Fibroblast of skin of back (primary cell): ENCODE measurements at places on chromosomes 7 and 10.
A peak's percentile ranks its signal among the peaks of the same experiment; 100 is the strongest.

- DNase-seq: no peak
These were observed 33.0 kb upstream of the NOBOX start for GRCh38 chr7:144436500-144436899.

DNA sequence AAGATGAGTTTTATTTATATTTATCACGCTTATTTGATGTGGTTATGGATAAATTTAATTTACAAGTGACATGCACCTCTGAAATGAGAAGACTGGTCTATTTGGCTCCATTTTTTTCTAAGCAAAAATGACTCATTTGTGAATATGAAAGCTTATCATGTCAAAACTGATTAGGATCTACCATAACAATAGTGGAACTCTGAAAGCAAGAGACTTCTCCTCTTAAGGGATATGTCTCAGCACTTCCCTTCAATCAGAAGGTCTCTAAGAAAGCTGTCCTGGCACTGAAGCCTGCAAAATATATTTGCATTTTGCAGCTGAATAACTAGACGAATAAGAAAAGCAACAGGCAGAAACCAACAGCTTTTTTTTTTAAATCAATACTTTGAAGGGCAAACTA is 12.7 kb downstream of the FAS start:
- DNase-seq: no peak

DNA sequence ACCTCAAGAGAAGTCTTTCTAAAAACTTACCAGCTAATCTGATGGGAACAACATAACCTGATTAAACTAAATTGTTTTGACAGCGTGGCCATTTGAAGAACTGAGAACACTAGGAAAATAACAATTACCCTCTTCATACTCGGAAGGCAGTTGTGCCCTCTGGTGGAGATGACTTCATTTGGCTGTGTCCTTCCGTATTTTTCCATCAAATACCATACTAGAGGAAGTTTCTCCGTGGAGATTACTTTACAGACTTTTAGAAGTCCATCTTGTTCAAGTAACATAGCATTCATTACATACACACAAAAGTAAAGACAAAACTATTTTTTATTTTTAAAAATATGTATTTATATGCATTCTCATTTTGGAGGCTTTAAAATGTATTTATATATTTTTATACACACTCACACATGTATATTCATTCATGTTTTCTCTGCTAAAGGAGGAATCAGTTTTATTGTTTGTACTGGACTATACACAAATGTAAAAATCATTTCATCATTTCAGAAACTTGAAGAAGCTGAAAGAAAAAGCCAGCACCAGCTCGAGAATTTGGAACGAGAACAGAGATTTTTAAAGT is 25.2 kb downstream of the SMNDC1 start:
- peak; percentile 66 for DNase-seq

GRCh38 chr10:95246582-95247051 is 44.2 kb downstream of the PDLIM1 start:
- peak; percentile 73 for DNase-seq

DNA sequence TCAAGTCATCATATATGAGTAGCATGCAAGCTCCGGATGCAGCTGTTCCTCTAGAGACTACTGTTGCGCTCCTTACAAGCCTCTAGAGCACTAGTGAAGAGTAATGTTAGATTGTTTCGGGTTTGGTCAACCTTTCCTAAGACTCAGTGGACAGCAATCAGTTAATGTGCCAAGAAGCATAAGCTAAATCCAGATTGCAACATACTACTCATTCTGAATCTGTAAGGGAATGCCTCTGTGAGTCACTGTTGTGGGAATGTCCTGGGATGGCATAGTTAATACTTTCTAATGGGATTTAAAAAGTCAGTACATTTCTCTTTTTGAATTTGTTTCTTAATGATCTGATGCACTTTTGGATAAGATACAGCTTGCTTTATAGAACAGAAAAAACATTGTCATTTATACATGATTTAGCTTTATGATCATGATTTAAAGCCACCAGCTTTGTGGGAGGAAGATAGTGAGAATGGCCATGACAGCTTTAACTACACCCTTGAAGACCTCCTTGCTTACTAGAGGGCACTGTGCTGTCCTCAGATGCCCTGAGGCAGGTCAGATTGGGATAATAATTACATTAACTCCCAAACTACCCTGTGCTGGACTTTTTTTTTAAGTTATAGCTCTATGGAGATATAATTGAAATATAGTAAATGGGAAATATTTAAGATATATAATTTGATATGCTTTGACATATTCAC is 138.4 kb downstream of the SDK1 start:
- DNase-seq: peak; percentile 95

GRCh38 chr10:24650669-24651391 is 72.9 kb downstream of the ARHGAP21 start:
- no peak for DNase-seq

DNA sequence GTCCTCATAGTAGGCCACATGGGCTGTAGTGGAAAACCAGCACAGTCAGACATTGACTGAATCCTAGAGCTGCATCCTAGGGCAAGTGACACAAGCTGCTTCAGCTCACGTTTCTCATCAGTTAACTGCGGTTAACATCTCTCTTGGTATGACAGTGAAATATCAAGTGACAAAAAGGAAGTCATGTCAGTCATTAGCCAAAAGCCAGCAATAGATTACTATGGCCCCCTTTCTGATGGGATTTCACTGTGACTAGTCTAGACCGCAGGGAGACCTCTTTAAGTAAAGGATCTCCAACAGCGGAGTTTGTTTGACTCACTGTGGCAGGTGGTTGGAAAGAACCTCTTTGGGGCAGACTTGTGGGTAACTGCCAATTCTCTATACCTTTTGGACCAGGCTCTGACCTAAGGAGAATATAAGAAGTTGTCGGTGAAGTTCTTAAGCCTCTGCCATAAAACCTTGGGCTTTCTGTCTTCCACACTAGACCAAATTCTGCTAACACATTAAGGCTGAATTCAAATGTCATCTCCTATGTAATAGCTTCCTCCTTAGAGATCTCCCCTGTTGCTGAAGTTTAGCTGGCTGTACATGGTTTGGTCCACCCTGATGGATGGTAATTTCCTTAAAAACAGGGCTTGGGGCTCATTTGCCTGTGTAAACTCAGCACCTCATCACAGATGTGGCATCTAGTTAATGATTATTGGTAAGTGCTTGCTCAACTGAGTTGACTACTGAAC is 115.3 kb downstream of the SGMS1 start:
- DNase-seq: no peak

- DNase-seq: peak; percentile 24
These were observed 5.8 kb downstream of the VSIR start for GRCh38 chr10:71767420-71768035.

GRCh38 chr10:127935071-127935561 is 28.2 kb downstream of the PTPRE start:
- DNase-seq: no peak

DNA sequence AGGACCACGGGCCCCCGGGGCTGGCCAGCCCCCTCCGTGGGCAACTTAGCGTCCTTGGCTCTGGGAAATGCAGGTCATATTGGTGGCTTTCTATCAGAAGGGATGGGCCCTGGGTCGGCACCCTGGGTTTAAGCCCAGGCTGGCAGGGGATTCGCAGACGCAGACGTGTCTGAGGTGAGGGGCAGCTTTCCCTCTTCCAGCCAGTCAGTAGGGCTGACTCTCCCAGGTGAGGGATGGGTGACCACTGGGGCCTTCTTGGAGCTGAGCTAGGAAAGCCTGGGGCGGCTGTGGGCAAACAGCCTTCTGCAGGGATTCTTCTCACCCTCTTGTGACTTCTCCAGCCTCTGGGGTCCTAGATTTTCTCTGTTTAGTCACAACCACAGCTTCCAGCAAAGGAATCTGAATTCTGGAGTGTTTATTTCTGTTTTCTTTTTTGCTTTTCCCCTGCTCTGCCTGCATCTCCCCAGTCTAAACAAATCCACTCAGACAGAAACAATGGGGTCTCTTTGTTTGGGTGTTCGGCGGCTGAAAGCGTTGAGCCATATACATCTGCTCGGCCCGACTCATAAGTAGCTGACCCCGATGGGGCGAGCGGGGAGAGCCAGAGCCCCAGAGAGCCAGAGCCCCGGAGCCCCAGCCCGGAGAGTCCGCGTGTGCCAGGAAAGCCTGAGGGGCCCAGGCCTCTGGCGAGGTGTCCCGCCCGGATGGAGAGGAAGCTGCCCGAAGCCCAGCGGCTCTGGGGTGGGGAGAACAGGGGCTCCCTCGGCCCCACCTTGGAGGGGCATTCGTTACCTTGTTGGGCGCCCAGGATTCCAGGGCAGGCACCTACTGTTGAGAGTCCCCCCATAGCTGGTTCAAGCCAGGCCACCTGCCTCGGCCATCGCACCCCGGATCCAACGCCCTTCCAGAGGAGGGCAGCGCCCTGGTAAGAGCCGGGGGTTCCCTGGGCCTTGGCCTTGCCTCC is 2.0 kb downstream of the MNX1 start:
- no peak for DNase-seq

DNA sequence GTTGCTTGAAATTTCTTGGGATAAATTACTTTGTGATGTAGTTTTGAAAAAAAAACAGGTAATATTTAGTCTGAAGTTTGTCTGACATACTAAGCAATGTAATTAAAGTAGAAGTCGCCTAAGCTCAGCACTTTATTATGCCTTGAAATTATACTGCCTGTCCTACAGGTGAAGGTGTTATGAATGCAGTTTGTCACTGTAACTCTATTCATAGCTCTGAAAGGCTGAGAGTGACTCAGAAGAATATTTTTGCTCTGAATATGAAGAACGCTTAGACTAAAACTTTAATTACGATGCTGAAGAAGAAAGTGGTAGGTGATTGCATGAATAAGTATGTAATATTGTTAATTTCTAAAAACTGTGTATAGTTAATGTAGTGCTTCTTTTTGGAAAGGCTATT is 9.2 kb downstream of the CFTR start:
- DNase-seq: no peak

DNA sequence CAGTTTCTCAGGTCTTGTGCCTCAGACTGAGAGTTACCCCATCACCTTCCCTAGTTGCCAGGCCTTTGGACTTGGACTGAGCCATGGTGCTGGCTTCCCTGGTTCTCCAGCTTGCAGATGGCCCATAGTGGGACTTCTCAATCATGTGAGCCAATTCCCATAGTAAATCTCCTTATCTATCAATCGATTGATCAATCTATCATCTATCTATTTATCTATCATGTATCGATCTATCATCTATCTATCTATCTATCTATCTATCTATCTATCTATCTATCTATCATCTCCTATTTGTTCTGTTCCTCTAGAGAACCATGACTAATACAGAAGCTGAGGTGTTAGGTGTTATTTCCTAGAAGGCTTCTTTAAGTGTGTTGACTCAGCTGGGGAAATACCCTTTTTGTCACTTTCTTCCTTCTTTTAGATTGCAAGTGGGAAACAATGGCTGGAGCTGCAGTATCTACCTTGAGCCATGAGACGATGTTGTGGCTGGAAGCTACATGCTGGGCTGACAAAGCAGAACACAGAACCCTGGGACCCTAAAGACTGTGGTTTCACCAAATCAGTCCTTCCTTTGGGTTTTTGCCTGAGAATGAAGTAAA is 234.7 kb upstream of the GLI3 start:
- no peak for DNase-seq

GRCh38 chr7:114264023-114264422 is 150.6 kb upstream of the FOXP2 start:
- DNase-seq: peak; percentile 31

GRCh38 chr10:26835025-26835424 is 25.7 kb downstream of the ABI1 start:
- DNase-seq: no peak

DNA sequence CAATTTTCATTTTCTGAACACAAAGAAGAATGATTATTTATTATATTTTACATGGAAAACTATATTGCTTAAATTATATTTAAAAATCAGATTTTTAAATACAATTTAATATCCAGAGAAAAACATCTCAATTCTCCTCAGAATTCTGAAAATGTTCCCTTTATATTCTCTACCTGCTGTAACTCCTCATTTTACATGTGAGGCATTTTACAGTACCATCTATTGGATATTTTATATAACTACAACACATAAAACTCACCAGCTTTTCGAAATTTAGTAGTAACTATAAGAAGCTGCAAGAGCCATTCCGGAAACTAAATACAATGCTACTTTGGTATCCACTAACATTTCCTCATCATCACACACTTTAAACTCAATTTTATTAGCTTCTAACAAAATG is 264.6 kb downstream of the DGKB start:
- DNase-seq: no peak

GRCh38 chr10:97927622-97928021 is 78.0 kb downstream of the GOLGA7B start:
- no peak for DNase-seq

DNA sequence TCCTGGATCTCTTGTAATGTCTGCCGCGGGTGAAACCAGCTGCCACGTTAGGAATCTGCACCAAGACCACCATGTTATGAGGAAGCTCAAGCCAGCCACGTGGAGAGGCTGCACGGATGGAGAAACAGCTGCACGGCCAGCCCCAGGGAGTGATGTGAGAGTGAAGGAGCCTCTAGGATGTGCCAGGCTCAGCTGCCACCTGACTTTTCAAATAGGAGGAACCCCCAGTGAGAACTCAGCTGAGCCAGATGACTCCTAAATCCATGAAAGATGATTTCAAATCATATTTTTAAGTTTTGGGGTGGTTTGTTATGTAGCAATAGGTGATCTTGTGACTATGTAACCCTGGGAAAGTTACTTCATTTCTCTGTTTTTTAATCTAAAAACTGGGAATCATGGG is 71.7 kb downstream of the PRKAG2 start:
- no peak for DNase-seq

DNA sequence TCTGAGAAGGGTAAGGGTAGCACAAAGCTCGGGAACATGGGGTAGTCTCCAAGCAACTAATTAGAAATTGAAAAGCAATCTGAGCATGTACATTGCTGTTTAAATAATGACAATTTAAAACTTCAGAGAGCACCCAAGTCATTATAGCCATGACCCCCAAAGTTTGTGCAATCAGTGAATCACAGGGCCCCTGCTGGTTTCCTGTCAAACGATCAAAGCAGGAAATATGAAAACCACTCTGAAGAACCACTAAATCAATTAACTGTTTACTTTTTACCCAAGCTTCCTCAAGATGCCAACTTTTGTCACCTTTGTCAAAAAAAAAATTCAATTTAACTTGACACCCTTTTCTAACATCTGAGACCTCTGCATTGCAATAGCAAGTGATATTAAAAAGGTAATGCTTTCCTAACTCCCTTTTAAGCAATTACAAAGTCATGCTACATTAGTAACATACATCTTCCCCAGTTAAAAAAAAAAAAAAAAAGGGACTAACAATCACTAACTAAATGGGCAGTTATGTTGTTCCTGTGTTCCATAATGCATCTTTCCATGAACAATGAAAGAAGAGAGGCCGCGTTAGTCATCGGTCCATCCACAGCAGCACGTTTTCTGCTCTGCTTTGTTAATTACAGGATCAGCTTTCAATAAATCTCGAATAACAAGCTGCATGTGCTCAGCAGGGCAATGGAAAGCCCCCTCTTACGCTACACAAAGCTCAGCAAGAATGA is 80.6 kb downstream of the ETV1 start:
- no peak for DNase-seq

DNA sequence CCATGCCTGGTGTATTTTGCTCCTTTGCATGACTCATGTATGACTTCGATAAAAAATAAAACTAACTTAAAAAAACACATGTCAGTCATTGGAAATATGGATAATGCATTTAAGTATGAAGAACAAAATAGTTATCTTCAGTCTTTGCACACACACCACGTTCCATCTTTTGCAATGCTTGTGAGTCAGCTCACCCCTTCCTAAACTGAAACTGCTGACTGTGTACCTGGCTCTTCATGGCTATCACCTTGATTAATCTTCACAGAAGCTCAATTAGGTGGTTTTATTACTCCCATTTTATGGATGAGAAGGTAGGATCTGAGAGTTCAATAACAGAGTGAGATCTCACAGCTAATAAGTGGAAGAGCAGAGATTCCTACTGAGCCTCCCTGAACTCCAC is 79.5 kb downstream of the CARD11 start:
- no peak for DNase-seq

GRCh38 chr7:113285411-113285810 is 167.1 kb upstream of the SMIM30 start:
- DNase-seq: no peak
